ENCODE measurements at places on chromosomes 13 and 19. TPM values are rescaled to one million over a fixed set of nuclear protein-coding genes. Genes with fewer than 3 reads are reported as not detected.

DNA sequence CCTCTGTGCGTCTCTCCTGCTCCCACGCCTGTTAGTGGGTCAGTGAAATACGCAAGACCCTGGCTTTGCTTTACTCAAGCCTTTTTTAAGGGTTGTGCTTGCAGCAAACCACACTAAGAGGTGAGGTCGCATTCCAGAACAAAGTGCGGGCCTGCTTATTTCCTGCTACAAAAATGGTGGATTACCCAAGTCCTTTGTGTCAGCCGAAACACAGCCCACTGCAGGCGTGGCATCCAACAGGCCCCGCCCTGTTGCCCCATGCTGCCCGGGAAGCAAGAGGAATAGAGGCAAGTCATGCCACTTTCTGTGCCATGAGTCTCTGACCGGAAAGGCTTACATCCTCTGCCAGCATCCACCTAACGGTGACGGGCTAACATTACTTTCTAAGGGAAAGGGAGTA lies 7.7 kb upstream of the IRS2 start:
- no peak for DNase-seq

DNA sequence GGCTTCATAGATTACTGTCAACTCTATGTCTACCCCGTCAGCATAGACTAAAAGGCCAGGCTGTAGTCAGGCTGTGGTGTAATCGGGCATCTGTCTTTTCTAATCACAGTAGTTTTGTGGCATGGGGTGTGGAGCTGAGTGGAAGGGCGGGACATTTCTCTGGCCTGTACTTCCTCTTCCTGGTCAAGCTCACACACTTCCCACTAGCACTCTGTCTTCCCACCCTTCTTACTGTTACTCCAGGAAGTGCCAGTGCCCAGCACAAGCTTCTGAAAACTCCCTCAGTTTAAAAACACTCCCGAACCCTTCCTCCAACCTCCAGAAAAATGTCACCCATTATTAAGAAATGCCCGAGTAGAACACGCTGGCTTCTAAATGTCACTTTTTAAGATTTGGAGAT lies 229.8 kb downstream of the KLF5 start:
- no peak for DNase-seq

DNA sequence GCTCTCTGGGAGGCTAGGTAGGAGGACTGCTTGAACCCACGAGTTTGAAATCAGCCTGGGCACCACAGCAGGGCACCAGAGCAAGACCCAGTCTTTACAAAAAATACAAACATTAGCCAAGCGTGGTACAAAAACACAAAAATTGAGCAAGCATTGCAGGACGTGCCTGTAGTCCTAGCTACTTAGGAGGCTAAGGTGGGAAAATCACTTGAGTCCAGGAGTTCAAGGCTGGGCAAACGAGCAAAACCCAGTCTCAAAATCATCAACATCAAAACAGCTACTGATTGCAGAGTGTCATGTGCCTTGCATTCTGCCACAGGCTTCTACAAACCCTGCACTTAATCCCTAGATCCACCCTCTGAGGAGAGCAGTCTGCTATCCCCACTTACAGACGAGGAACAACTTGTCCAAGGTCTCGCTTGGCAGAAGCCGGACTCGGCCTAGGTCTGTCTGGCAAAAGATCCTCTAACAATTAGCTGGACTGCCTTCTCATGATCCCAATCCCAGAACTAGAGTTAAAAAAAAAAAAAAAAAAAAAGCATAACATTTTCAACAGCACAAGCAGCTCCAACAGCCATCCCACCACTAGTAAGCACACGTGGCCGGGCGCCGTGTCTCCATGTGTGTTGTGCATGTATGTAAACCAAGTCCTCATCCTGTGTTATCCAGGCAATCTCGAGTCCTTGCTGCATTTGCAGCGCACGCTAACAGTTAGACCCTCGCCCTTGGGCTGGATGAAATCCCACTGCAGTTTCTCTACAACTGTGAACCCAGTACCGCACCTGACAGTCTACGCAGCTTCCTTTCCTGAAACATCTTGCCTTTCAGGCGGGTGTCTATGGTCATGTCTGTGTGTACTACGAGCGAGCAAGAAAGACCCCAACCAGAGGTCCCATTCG lies 2.0 kb downstream of the PPP6R1 start:
- DNase-seq = no peak

DNA sequence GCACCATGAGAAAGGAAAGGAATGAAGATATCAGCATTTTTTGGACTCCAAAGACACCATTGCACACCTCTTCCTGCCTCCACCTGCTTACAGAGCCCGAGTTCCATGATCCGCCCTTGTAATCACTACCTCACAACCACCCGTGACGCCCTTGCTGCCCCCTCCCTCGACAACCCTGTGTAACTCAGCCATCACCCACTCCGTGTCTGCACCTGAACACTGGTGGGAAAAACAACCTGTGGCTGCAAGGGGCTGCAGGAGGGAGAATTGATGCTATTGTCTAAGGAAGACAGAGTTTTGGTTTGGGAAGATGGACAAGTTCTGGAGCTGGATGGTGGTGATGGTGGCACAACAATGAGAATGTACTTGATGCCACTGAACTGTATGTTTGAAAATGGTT lies 27.0 kb downstream of the ZIC5 start:
- DNase-seq = no peak

DNA sequence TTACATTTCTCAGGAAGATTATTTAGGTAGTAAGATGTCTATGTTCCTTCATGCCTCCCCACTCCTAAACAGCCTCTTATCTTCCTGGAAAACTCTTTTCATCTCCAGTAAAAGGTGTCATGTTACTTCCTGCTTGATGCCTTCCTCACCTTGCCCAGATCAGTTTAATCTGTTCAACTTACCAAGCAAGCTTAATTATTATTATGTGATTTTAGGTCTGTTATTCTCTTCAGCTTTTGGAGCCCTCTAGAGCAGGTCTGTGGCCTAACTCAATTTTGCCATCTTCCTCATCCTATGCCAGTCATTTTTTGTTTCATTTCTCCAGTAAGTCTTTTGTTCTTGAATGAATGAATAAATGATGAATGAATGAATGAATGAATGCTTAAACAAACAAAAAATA lies 528.4 kb downstream of the DCT start:
- DNase-seq = no peak

Gene GPR18
- total RNA-seq = 16.6 TPM
